Lower leg skin (tissue), 4 donors: ENCODE measurements at places on chromosomes 5 and 9.

DNA sequence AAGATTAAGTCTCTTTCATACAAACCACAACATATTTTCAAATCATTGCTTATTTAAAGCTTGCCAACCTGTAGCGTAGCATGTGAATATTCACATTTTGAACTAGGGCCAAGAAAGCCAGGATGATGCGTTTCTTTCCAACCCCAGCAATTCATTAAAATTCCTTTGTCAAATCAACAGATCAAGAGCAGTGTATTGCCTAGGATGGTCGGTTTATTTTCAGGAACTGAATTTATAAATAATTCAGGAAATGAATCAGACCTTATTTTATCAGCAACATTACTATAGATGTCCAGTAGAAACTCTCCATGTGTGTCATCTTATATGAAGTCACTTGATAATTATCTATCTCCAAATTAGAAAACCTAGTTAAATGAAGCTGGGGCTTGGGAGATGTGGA, 13.2 kb upstream of the AUH start:
- DNase-seq = no peak

- DNase-seq = peak; percentile 22
Observed at GRCh38 chr5:150245111-150245789, 44.3 kb downstream of the CAMK2A start.

DNA sequence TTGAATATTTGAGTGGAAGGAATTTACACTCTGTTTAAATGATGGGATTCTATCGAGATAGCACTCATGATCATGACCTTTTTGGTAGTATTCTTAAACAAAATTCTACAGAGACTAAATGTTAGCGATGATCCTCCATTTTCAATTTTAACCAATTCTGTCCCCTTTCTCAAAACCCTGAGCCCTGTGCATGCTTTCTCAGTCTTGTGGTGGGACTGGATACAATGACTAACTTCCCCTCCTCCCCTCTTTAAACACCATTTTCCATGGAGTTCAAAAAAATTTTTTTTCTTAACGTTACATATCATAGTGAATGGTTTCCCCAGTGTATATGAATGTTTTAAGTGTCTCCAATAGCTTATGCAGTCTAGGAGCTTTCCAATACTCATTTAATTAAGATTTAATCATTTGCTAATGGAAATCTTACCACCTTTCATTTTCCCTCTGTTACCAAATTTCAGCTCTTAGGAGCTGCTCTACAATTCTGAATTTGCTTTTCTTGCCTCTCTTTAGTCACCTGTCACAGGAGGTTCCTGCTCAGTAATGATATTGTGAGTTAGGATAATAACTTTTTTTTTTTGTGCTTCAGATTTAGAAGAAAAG, 101.2 kb downstream of the MAP1B start:
- no peak for DNase-seq

DNA sequence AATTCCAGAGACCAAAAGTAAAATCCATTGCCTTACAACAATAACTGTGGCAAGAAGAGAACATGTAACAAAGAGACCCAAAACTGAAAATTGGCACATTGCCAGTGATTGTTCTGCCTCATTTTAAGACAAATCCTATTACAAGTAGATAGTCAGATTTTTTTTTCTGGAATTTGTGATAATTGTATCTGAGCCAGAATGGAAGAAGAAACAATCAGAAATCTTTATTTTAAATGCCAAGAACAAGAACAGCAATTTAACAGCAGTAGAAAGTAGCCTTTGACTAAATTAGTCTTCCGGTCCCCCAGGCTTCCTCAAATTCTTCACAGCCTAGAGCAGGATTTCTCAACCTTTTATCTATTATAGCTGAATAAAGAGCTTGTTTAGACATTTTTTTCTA, 106.7 kb upstream of the PTPN3 start:
- no peak for DNase-seq

GRCh38 chr9:135503371-135504261, 3.1 kb downstream of the MRPS2 start:
- no peak for DNase-seq
